Activated CD4-positive, alpha-beta T cell treated with anti-CD3 and anti-CD28 coated beads, Interleukin-2, amount 10 ng/mL, durations not matched to agents 24 days and 14 days (primary cell): ENCODE measurements at places on chromosomes 3 and 15. TPM values are rescaled to one million over a fixed set of nuclear protein-coding genes. Genes with fewer than 3 reads are reported as not detected.

TRANK1 gene
- 2.1 and 2.3 TPM in 2 replicates for total RNA-seq

HESX1 gene
- total RNA-seq: 0.24 and 0.63 TPM in 2 replicates

SLC35A5 gene
- 15.5 and 16.3 TPM in 2 replicates for total RNA-seq

REC114 gene
- not detected in 2 replicates for total RNA-seq

LCTL gene
- not detected in 2 replicates for total RNA-seq

PDZRN3 gene
- total RNA-seq: not detected in 2 replicates

ADGRG7 gene
- total RNA-seq: not detected in 2 replicates

BNIP2 gene
- 55.1 and 57.2 TPM in 2 replicates for total RNA-seq

TRH gene
- total RNA-seq: not detected in 2 replicates

GOLGA8R gene
- 1.3 and 1.5 TPM in 2 replicates for total RNA-seq

ARHGEF26 gene
- total RNA-seq: 0.09 and 0.12 TPM in 2 replicates
